ENCODE measurements at places on chromosomes 6 and 20. TPM values are rescaled to one million over a fixed set of nuclear protein-coding genes. Genes with fewer than 3 reads are reported as not detected.

Gene TSPO2
- total RNA-seq: not detected

Gene FNDC11
- total RNA-seq: 0.51 TPM

Gene GPX5
- not detected for total RNA-seq

Gene EDN3
- not detected for total RNA-seq

Gene CNKSR3
- total RNA-seq: 11.0 TPM

Gene SLC17A2
- not detected for total RNA-seq

Gene SNAP91
- total RNA-seq: 0.72 TPM

Gene BIRC7
- total RNA-seq: not detected

Gene GCNT2
- 11.4 TPM for total RNA-seq

Gene KHDC1L
- not detected for total RNA-seq

Gene HDDC2
- 12.6 TPM for total RNA-seq

Gene SPATA25
- not detected for total RNA-seq

Gene CDKAL1
- total RNA-seq: 20.5 TPM

Gene PLN
- total RNA-seq: not detected

Gene ADGRG6
- total RNA-seq: 99.3 TPM

Gene DEFB129
- not detected for total RNA-seq

Gene RAD21L1
- not detected for total RNA-seq

Gene PTCHD4
- total RNA-seq: 1.9 TPM

Gene PPP1R10
- 88.3 TPM for total RNA-seq

Gene UBD
- total RNA-seq: 0.31 TPM

Gene GSTA1
- total RNA-seq: not detected

Gene MTFR2
- total RNA-seq: 7.4 TPM

Gene PRPH2
- total RNA-seq: 0.48 TPM

Gene HCK
- total RNA-seq: not detected

Gene IRF4
- total RNA-seq: not detected

Gene SLC22A2
- total RNA-seq: not detected

Gene ZC2HC1B
- total RNA-seq: not detected

Gene MUC22
- total RNA-seq: not detected

All from endothelial cell of umbilical vein (primary cell).